Upper lobe of left lung (tissue), 6 donors: ENCODE measurements at places on chromosomes 13 and 19. TPM values are rescaled to one million over a fixed set of nuclear protein-coding genes. Genes with fewer than 3 reads are reported as not detected.

PSG11 gene
- total RNA-seq = not detected

SIPA1L3 gene
- 69.8 TPM for total RNA-seq

ZNF8 gene
- 7.6 TPM for total RNA-seq

FUT6 gene
- 3.6 TPM for total RNA-seq

CGB3 gene
- not detected for total RNA-seq

VAV1 gene
- 14.3 TPM for total RNA-seq

OXGR1 gene
- total RNA-seq = 0.54 TPM

PLK5 gene
- total RNA-seq = not detected

CD320 gene
- 18.4 TPM for total RNA-seq

SRRM5 gene
- 1.7 TPM for total RNA-seq

DNA sequence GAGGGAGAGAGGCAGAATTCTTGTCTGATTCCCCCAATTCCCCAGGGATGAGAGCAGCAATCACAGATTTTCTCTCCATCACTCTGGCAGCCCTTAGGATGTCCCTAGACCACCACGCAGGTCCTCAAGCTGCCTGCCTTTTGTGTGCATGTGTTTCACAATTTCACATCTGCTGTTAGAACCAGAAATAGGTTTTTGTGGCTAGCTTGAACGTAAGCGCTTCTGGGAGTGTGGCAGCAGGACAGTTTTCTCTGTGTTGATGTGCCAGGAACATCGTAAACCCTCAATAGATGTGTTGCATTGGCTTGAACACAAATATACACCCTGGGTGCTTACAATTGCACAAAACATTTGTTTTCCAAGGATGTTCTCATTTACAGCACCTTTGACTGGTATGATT lies 78.8 kb upstream of the TMTC4 start:
- H3K4me1 ChIP-seq = no peaks in the 10 kb centered on the region
- no peak overlapping the region for H3K4me3 ChIP-seq
- no peak for DNase-seq

GRCh38 chr13:51637852-51638215 lies 53.6 kb downstream of the WDFY2 start:
- H3K36me3 ChIP-seq = no peaks in the 10 kb centered on the region
- H3K27me3 ChIP-seq = no peaks in the 10 kb centered on the region
- peaks cover 33% of the 10 kb centered on the region for H3K4me1 ChIP-seq
- no peak for DNase-seq
- H3K4me3 ChIP-seq = no peak overlapping the region
- no peak overlapping the region for H3K27ac ChIP-seq

DNA sequence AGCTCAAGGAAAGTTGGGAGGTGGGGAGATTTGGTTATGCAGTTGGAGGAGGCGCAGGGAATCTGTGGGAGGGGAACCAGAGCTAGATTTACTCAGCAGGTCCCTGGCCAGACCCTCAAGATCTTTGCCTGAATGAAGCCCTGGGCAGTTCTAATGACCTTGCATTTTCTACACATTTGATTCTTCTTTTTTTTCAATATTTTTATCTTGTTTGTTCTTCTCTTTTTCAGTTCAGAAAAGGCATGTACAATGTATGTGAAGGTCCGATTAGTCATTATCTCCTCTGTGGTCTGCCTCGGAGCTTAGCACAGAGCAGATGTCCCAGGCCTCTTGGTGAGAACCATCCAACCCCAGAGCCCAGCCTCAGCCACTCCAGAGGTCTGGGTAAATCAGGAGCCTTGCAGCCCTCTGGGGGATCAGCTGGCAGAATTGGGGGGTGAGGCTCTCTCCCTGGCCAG lies 24.2 kb downstream of the SERP2 start:
- DNase-seq = no peak
- no peaks in the 10 kb centered on the region for H3K4me1 ChIP-seq
- no peaks in the 10 kb centered on the region for H3K27me3 ChIP-seq
- no peak overlapping the region for H3K27ac ChIP-seq

DNA sequence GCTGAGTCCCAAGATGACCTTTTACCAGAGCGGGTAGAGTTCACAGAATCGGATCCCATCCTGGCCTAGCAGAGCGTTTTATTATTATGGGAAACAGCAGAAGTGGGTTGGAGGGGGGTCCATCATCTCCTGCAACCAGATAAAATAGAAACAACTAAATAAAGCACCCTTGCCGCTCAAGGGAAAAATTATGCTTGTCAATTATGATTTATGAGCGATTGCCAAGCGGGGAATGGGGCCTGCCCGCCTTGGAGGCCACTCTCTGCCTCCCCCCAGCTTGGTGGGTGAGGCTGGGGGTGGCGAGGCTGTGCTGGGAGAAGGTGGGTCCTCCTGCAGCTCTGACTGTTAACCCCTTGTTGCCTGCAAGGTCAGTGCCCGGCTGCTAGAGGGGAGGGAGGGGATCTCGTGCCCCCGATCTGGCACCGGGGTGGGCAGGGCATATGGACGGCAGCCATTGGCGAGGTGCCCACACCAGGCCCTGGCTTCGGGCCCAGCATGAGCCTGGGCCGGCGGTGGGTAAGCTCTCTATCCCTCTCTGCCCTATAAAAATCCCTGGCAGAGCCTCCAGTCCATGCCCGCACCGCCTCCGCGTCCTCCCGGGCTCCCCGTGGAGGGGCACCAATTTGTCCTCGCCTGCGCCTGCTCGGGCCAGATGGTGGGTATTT lies 129.1 kb downstream of the URI1 start:
- H3K27me3 ChIP-seq = no peaks in the 10 kb centered on the region
- H3K4me1 ChIP-seq = no peaks in the 10 kb centered on the region
- H3K36me3 ChIP-seq = no peaks in the 10 kb centered on the region
- peak; percentile 64 for DNase-seq
- no peak overlapping the region for H3K4me3 ChIP-seq
- H3K27ac ChIP-seq = no peak overlapping the region

GRCh38 chr13:30804474-30804873 lies 69.1 kb downstream of the ALOX5AP start:
- no peak for DNase-seq
- no peak overlapping the region for H3K4me3 ChIP-seq
- H3K27me3 ChIP-seq = no peaks in the 10 kb centered on the region
- H3K27ac ChIP-seq = no peak overlapping the region
- H3K4me1 ChIP-seq = peaks cover 20% of the 10 kb centered on the region

DNA sequence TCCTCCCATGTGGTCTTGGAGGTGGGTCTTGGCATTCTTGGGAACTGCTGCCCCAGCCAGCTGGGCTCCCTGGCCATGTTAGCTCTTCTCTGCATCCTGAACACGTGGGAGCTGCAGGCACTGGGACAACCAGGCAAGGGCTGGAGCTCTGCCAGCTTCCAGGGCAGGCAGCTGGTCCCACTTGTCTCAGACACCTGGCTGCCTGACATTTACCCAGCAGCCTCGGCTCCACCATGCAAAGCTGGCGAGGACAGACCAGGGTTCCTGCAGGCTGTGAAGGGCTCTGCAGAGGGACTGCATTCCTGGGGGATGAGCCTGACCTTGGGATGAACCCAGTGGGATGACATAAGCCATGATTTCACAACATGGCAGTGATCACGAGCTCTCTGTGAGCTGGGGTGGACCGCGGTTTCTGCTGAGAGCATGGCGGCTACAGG lies 99.0 kb upstream of the TSHZ3 start:
- H3K27me3 ChIP-seq = no peaks in the 10 kb centered on the region
- DNase-seq = peak; percentile 26
- no peaks in the 10 kb centered on the region for H3K36me3 ChIP-seq
- H3K27ac ChIP-seq = no peak overlapping the region
- H3K4me3 ChIP-seq = no peak overlapping the region
- H3K4me1 ChIP-seq = no peaks in the 10 kb centered on the region

DNA sequence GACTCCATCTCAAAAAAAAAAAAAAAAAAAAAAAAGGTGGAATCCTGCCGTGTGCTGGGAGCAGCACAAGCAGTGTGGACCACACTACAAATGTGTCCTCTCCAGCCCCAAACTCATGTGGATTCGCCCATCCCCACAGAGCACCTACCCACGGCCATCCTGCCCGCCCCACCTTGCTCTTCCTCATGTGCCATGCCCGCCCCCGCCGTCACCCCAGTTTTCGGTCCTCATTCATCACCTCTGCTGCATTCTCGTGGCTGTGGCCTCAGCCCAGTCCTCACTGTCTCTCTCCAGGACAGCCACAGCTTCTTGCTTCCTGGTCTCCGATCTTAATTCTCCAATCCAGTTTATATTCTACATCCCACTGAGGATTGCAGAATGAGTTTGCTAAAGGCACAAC lies 80.0 kb upstream of the TM9SF2 start:
- no peaks in the 10 kb centered on the region for H3K36me3 ChIP-seq
- peaks cover 9% of the 10 kb centered on the region for H3K4me1 ChIP-seq
- no peak overlapping the region for H3K4me3 ChIP-seq
- no peak for DNase-seq

- no peak overlapping the region for H3K4me3 ChIP-seq
- no peak overlapping the region for H3K27ac ChIP-seq
- H3K4me1 ChIP-seq = no peaks in the 10 kb centered on the region
- peaks cover 27% of the 10 kb centered on the region for H3K36me3 ChIP-seq
- no peak for DNase-seq
These were observed 46.5 kb downstream of the DNAJC3 start for GRCh38 chr13:95723438-95723837.

DNA sequence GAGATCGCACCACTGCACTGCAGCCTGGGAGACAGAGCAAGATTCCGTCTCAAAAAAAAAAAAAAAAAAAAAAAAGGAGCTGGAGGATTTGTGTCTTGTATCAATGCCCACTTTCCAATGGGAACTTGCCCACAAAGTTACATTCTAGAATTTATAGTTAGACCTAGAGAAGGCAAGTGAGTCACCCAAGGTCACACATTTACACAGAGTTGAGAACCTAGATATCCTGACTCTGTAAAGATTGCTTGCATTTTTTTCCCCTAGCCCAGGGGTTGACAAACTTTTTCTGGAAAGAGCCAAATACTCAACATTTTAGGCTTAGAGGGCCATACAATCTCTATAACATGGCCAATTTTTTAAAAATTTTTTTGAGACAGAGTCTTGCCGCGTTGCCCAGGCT lies 7.7 kb upstream of the BRD4 start:
- no peak overlapping the region for H3K4me3 ChIP-seq
- no peak for DNase-seq
- H3K27me3 ChIP-seq = no peaks in the 10 kb centered on the region
- H3K27ac ChIP-seq = no peak overlapping the region

GRCh38 chr19:42440357-42441048 lies 2.2 kb downstream of the CXCL17 start:
- no peaks in the 10 kb centered on the region for H3K27me3 ChIP-seq
- peak overlapping the region; percentile 43 for H3K4me3 ChIP-seq
- peak overlapping the region; percentile 80 for H3K27ac ChIP-seq
- peaks cover 10% of the 10 kb centered on the region for H3K4me1 ChIP-seq

GRCh38 chr19:15178629-15179308 lies 22.0 kb downstream of the NOTCH3 start:
- H3K4me3 ChIP-seq = no peak overlapping the region
- DNase-seq = no peak
- H3K4me1 ChIP-seq = peaks cover 10% of the 10 kb centered on the region
- H3K27ac ChIP-seq = no peak overlapping the region
